Renal pelvis (tissue), 12 donors: ENCODE measurements at places on chromosomes 3 and 15.

DNA sequence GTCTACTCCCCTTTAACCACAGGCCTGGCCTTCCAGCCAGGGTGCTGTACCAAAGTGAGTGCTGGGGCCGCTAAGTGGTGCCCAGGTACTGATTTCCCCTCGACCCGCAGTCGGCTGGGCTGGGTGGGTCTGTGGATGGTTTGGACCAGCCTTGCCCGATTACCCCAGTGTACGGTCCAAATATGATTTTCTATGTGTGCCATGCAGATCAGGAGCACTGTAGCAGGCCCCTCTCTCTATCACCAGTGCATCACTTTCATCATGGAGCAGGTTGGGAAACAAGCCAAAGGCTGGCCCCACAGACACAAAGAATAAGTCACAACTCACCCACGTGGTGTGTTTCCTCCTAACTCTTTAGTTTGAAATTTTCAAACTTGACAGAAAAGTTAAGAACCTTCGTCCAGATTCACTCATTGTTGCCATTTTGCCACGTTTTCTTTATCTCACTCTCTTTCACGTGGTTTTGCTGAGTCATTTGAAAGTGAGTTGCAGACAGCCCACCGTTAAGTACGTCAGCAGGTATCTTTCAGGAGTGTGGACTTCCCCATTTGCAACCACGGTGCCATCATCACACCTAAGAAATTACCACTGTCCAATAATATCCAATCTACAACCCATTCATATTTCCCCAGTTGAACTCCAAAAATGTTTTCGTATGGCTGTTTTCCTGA is 37.0 kb downstream of the ZNF710 start:
- DNase-seq = no peak

GRCh38 chr3:48708481-48708889 is 8.5 kb downstream of the IP6K2 start:
- no peak for DNase-seq

GRCh38 chr15:32956006-32956405 is 238.2 kb downstream of the GREM1 start:
- DNase-seq = peak; percentile 46

GRCh38 chr3:188241072-188241471 is 87.1 kb downstream of the LPP start:
- no peak for DNase-seq

DNA sequence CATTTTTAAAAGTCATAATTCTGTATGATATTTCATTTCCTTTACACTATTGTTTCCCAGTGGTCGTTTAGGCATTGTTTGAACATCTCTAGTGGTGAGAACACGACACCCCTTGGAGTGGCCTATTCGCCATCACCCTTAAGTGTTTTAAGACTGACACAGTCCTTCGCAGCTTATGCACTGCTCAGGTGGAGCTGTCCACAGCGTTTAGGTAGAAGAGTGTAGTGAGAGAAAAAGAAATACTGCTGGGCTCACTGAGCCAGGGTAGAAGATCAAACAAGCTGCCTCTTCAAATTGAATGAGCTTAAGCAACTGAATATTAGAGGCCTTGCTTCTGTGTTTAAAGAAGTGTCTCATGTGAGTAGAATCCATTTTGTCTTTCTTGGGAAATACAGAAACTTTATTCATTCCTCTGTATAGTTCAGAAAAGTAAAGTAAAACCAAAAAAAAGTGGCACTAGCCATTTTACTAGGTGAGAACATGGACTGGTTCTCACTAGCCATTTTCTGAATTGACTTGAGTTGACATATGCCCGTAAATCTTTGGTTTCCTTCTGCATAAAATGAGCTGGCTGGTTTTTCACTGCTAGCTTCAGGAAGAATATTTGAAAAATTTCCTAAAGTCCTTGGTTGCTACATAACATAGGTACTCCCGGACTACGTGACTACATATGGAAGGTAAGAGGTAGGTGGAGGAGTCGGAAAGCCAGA is 155.9 kb downstream of the P3H2 start:
- no peak for DNase-seq

DNA sequence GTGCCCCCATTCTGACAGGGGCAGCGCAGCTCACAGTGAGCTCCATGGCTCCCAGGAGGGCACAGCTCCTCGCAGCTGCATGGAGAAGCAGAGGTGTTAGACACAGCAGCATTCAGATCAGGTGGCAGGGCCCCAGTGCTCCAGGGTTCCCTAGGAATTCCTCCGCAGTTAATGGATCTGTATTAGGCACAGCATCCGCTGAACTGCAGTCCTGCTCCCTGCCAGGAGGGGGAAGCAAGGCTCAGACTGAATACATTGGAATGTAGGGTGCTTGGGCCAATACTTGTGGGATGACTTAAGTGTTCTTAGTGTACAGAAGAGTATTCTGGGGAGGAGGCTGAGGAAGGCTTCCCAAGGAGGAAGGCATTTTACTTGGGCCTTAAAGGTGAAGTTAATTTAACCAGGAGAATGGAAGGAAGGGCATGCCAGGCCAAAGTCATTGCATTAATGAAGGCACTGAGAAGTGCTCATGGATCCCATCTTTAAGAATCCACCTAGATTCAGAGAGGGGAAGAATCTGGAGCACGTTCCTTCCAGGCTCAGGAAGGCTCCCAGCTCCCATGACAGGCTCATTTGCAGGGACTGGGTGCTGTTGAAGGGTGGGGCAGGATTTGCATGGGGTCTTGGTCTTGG is 111.6 kb downstream of the RAB11A start:
- no peak for DNase-seq
